ENCODE measurements at places on chromosomes 11 and 22.

- no peak for DNase-seq
Observed at GRCh38 chr11:126581871-126582648, 226.6 kb downstream of the ST3GAL4 start.

DNA sequence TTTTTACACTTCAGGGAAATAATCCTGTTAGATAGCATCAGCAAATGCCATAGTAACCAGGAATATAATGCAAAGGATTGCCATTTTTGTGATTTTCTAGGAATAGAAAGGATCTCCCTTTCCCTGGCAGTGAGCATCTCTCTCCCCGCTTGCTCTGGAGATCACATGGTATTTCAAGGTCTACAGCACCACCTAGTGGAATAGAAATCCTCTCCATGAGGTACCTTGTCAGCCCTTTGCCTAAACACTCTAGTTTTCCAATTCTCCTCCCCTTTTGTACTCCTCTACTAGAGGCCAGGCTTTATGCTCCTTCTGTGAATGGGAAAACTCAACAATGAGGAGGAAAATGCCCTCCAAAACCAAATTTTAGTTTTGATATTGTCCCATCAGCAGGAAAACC is 78.4 kb downstream of the XRRA1 start:
- no peak for DNase-seq

GRCh38 chr22:24731761-24732160 is 42.8 kb downstream of the PIWIL3 start:
- DNase-seq: no peak

DNA sequence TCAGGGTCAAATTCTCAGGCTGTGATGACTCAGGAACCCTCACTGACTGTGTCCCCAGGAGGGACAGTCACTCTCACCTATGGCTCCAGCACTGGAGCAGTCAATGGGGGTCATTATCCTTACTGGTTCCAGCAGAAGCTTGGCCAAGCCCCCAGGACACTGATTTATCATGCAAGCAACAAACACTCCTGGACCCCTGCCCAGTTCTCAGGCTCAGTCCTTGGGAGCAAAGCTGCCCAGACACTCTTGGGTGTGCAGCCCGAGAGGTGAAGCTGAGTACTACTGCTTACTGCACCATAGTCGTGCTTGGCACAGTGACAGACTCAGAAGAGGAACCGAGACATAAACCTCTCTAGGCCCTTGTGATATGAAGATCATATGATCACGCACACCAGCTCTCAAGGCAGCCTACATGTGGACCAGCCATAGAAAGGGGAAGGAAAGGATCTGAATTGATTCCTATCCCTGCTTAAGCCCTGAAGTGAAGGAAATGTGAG is 58.2 kb downstream of the ZNF280B start:
- no peak for DNase-seq

- no peak for DNase-seq
Observed at GRCh38 chr11:77084581-77085191, 17.9 kb downstream of the CAPN5 start.

DNA sequence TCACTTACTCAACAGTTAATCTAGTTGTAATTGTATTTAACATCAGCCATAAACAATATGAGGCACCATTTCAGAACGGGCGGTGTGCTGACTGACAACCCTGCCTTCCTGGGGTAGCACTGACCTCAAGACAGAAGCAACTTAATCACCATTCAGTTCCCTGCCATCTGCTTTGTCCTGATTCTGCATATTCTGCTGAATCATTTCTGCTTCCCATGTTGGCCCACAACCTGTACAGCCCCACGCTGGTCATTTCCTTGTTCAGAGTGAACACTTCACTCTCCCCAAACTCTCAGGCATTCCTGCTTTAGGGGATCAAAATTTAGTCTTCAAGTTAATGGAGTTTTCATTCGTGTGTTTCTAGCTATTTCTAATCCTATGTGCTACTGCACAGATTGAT is 132.3 kb upstream of the ZBED5 start:
- no peak for DNase-seq

- no peak for DNase-seq
Observed at GRCh38 chr11:96045622-96046456, 121.9 kb upstream of the MTMR2 start.

- DNase-seq: no peak
Observed at GRCh38 chr11:107592231-107592590, 1.3 kb downstream of the ELMOD1 start.

- DNase-seq: no peak
Observed at GRCh38 chr22:47369020-47369419, 606.6 kb downstream of the TBC1D22A start.

- DNase-seq: no peak
Observed at GRCh38 chr11:117097389-117098268, 599 bp downstream of the SIK3 start.

GRCh38 chr22:24893341-24894070 is 53.0 kb downstream of the LHFPL7 start:
- DNase-seq: no peak

DNA sequence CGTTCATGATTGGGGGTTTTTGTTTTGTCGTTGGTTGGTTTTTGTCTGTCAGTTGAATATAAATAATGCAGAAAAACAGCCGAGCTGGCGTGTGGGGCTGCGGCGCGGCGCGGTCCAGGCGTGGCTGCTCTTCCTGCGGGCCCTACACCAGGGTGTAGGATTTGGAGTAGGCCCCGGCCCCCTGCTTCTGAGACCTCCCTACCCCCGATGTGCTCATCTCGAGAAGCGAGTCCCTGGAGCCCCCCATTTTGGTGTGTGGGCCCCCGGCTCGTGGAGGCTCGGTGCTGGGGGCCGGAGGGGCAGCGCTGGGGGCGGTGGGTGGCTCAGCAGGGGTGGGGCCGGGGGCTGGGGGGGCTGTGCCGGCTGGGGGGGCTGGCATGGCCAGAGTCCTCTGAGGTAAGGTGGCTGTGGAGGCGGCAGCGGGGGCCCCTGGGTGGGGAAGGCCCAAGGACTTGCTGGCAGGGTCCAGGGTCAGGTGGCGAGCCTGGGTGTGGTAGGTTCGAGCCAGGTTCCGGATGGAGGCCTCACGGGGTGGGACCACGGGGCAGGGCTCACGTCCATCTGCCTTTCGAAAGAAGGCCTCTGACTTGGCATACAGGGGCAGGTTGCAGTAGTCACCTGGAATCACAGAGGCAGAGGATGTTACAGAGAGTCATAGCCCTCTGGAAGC is 100.7 kb downstream of the CEP164 start:
- no peak for DNase-seq

GRCh38 chr11:125079151-125079877 is 16.2 kb downstream of the SLC37A2 start:
- DNase-seq: no peak

DNA sequence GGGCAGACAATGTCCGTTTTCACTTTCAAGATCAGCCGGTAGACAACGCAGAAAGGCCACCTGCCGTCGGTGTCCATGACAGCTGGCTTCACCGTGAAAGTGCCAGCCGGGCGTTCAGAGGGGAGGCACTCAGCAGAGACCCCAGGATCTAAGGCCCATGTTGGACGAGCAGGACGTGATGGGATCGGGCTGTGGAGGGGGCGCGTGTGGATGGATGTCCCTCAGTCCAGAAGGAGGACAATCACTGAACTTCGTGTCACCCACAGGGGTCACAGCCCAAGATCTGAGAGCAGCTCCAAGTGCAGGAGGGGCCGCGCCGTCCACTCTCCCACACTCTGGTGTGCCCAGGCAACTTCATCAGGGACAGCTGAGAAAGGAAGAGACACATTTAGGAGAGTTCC is 164.4 kb downstream of the BRD1 start:
- no peak for DNase-seq

- DNase-seq: no peak
Observed at GRCh38 chr11:45085646-45086501, 60.6 kb upstream of the PRDM11 start.

DNA sequence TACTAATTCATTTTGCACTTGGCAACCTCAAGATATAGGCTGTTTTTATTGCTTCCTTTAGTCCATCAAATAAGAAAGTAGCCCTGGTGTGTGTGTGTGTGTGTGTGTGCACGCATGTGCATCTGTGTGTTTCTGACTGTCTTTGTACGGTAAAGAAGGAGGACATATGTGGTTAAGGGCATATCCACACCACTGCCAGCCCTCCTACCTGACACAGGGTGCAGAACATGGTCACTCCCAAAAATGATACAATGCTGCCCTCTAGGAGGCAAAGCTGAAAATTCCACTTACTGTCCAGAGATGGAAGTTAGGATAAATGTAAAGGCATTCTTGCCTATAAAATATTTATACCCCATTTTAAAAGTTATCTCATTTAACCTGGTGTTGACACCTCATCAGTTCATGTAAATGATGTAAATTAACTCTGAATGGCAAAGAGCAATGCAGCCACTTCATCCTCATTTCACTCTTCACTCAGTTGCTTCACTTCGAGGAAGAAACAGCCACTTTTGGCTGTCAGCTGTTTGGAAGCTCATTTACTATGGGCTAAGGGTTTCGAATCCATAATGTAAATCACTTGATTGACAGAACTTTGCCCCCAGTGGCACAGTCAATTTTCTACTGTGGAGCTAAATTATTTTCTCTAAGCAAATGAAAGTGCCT is 83.1 kb upstream of the MTNR1B start:
- no peak for DNase-seq

- DNase-seq: no peak
Observed at GRCh38 chr22:46858181-46858771, 95.8 kb downstream of the TBC1D22A start.

- no peak for DNase-seq
Observed at GRCh38 chr11:22371160-22371559, 33.0 kb downstream of the SLC17A6 start.

DNA sequence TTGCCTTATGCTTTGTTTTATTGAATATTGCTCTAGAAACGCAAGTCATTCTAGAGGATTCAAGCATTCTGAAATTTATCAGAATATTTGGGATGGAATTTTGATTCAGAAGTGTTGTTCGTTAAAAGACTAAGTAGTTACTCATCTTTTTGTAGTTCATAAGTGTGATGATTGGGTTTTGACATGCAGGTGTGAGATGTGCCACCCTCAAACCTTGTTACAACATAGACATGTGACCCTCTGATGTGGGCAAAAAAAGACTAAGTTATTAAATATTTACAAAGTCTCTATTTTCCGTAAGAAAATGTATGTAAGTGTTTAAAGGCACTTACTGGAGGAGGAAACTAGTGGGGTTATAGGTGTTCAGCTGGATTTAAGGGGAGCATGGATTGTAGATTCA is 8.9 kb downstream of the YWHAH start:
- no peak for DNase-seq

GRCh38 chr11:99630629-99631028 is 609.9 kb downstream of the CNTN5 start:
- no peak for DNase-seq
